DMS79 (cell line): ENCODE measurements at places on chromosomes 4 and X.

- no peak for DNase-seq
Measured at GRCh38 chr4:7993671-7994070, 54.0 kb upstream of the AFAP1 start.

- peak; percentile 2 for DNase-seq
Measured at GRCh38 chr4:73945674-73946449, 36.0 kb downstream of the PF4 start.

DNA sequence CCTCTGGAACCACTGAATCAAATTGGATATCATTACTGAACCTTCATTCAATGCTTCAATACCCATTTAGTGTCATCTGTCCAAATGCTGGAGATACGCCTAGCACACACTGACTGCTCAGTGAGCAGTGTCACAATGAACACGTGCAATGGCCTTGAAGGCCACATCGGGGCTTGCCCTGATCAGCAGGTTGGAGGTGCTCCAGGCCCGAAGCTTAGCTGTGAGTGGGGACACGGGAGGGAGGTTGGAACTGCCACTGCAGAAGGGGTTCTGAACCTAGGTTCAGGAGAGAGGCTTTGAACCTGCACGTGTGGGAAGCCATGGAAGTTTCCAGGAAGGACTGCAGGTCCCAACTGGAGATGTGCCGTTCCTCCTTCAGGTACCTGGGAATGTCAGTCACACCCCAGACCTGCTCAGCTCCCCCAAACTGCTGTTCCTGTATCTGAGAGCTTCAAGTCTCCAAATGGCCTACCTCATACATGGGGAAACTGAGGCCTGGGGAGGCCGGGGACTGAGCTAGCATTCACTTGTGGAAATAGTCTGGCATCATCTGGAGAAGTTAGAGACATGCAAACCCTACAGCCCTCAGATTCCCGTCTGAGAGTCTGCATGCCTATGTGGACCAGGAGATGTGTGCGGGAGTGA lies 1.9 kb upstream of the WAS start:
- no peak for DNase-seq

DNA sequence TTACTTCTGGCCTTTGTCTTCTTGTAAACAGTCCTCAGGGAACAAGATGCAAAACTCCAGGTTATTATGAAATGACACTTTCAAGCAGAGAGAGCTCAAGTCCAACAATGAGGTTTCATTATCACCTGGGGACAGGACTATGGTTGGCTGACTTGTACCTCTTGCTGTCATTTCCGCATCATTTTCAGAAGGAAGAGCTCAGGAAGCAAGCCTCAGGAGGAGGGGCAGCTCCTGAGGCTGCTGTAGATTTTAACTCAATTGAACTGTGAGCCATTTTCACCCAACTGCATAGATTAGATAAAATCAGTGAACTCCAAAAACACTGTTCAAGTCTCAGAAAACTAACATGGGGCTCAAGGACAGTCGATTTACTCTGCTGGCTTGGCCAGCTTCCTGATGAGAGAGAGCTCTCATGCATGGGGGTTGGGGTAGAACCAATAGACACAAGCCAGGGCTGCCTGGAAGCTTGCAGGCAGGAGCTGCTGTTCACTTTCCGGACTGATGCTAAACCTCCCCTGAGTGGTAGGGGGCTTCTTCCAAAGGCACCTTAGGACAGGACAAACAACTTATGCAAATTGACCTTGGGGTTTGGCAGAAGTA lies 23.6 kb downstream of the TMEM255A start:
- DNase-seq = no peak

DNA sequence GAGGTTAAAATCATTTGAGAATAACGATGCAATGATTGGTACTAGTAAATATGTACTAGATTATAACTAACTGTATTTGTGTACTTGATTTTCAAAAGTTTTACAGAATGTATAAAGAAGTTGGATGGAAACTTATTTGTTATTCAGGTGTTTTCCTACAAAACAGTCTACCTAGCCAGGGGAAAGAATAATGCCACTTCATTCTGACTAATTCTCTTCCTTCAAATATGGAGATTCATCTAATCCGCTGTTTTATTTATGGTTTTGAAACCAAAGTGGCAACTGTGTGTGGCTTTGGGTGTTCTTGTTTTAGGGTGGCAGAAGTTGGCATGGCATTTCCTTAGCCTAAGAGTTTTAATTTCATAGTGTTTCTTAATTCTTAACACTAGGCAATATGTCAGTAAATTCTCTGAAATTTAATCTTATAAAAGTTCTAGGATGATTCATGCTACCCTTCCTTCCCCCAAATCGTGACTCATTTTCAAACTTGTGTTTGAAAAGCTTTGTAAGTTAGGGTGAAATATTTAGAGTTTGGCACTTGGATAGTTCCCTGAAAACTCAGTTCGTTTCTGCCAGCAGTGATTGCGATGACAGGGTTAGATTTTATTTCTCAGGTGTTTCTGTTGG lies 62.6 kb downstream of the DCLK2 start:
- no peak for DNase-seq

- DNase-seq = no peak
Measured at GRCh38 chr4:68591204-68591603, 15.1 kb upstream of the UGT2B17 start.

GRCh38 chr4:24850674-24851073 lies 55.3 kb downstream of the SOD3 start:
- no peak for DNase-seq

GRCh38 chr4:112142182-112142581 lies 3.1 kb upstream of the FAM241A start:
- no peak for DNase-seq

GRCh38 chr4:146059151-146059550 lies 116.4 kb upstream of the LSM6 start:
- no peak for DNase-seq

GRCh38 chr4:78938474-78938867 lies 767 bp downstream of the PAQR3 start:
- DNase-seq = no peak

DNA sequence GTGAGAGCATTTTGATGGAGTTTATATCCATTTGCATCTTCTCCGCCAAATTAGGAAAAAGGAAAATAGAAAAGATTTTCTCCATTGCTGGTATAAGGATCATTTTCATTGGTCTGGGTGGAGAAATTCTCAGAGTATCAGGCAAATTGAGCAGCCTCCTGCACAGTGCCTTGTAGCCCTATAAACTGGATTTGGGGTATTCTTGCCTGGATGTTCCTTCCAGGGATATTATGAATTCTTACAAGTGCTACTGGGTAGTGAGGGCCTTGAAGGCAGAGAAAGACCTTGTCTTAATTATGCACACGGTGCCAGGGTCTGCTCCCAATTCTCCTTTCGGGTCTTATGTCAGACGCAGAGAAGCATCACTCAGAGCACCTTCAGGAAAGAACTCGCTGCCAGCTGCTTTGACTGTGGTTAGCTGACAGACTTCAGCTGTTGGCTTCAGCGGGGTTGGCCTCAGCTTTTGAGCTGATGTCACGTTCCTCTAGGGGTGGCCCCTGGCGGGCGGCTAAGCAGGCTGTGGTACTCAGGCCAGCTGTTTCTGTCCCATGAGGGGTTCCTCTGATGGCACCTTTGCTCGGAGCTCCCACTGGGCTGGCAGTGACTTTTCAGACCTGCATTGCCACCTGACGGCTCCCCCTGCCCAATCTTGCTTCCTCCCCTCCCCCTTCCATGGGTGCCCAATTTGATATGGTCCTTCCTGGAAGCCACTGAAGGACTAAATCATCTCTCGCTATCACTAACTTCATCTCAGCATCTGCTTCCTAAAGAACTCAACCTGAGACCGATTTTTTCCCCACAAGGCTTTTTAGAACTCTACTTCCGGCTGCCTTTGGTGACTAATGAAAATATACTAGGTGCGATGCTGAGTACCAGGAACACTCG lies 519.5 kb downstream of the BCOR start:
- DNase-seq = no peak

- no peak for DNase-seq
Measured at GRCh38 chr4:75737398-75737797, 13.0 kb downstream of the USO1 start.

GRCh38 chr4:105805501-105806120 lies 89.7 kb upstream of the NPNT start:
- DNase-seq = no peak

GRCh38 chr4:56320293-56320692 lies 67.0 kb downstream of the AASDH start:
- no peak for DNase-seq

GRCh38 chrX:39928704-39929378 lies 168.9 kb downstream of the BCOR start:
- DNase-seq = no peak

- DNase-seq = no peak
Measured at GRCh38 chrX:10578527-10578926, 41.9 kb downstream of the MID1 start.

DNA sequence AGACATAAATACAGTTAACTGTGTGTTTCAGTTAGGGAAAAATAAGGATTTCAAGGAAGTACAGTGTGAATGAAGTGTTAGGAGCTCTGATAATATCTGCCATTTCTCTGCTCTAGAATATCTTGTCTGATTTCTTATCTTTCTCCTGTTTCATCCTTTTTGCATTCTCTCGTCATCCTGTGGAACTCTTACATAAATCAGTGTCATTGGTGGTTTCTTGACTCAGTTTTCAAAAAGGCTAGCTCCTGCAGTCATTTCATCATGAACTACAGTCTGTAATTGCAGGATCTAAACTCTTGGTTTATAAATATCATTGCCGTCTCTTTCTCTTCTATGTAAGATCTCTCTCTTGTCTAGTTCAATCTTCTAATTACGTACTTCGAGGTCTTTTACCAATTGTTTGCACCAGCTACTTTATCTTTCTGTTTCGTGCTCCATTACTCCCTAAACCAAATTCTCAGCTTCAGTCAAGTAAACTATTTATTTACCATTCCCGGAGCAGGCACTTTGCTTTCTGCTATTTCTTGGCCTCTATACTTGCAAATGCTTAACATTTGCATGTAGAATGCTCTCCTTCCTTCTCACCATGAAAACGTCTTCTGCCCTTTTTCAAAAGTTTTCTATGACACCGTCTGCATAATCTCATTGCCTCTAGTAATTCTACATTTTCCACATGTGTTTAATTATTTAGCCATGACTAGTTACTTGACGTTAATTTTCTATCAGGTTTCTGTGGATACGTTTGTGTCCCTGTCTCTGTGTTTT lies 294.0 kb downstream of the TENM3 start:
- peak; percentile 38 for DNase-seq

DNA sequence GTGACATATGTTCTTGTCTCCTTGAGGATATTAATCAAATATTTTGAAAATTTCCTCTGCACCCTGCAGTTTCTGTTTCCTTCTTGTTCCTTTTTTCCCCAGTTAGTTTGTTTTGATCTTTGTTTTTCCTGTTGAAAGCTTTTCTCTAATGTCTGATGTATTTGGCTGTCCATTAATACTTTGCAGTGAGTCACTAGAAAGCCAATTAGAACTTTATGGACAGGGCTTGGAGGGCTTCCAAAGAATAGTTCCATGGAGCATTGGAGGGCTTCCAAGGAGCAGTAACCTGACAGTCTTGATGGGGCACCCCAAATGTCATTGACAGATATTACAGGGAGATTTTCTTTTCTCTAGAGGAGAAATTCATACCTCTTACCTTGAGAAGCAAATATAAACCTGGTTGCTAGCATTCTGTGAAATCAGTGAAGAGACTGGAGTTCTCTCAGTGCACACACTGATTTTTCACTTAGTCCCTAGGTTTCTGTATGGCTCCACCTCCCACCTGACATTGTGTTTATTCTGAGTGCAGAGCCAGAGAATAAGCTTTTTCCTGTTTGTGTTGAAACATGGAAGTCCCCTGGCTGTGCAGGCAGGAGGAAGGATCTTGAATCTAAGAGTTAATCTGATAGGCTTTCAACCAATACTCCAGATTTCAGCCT lies 26.5 kb downstream of the SPARCL1 start:
- no peak for DNase-seq

GRCh38 chr4:25970226-25970675 lies 56.2 kb downstream of the SMIM20 start:
- no peak for DNase-seq

DNA sequence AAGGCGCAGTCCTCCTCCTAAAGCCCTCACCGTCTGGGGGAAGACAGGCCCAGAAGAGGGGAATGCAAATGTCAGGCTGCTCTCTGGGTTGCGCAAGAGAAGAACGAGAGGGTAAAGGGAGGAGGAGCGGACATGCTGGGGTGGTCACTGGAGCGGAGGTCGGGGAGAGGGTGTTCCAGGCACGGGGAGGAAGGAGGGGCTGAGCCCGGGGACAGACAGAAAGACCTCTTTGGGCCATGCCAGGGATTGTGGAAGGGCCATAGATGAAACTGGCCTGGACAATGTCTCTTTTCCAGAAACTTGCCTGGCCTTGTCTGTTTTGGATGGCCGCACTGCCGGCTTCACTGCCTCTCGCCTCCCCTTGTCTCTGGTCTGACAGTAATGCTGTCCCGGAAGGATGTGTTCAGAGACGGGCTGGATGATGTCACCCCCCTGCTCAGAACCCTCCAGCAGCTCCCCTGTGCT lies 121.0 kb downstream of the SORCS2 start:
- DNase-seq = no peak

DNA sequence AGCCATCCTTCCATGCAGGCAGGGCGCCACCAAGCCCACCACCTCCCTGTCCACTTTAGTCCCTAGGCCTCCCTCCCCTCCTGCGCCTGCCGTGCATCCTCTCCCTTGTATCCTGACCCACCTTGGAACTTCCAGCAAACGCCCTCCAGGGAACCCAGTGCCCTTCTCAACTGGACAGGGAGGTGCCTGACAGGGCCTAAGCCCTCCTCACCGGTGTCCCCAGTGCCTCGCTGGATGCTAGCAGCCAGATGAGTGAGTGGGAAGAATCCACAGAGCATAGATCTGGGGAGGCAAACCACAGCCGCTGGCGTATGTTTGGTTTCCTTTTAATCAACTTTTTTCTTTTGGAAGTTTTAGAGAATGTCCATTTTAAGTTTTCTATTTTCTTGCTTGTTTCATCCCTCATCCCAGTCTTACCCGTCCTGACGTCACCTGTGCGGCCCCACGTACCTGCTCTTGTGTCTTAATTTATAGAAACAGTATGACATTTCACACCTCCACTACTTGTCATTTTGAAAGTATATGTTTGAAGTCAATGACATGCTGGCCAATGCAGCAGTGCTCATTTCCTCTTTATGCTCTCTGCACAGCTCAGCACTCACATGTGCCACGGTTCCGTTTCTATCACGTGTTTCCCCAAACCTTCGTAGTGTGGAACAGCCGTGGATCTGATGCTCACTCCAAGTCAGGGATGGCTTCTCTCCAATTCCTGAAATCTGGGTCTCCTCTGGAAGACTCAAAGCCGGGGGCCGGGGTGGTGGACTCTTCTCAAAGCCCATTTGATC lies 3.4 kb upstream of the HMX1 start:
- no peak for DNase-seq

DNA sequence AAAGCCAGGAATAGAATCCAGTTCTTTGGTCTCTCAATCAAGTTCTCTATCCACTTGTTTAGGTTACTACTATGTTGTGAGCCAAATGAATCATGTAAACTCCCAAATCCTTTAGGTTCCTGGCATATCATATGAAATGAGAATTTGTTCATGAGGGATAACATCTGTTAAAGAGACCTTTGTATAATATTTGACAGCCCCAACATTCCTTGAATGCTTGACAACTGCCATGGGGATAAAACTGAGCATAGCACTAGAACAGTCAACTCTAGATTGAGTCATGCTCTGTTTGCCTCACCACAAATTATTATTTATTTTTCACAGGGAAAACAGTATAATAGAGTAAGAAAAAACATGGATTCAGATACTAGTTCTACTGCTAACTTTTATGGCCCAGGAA lies 93.3 kb downstream of the NAA11 start:
- no peak for DNase-seq

GRCh38 chrX:80808881-80809411 lies 731 bp downstream of the BRWD3 start:
- no peak for DNase-seq

GRCh38 chrX:85630901-85631300 lies 251.4 kb upstream of the POF1B start:
- DNase-seq = no peak

- DNase-seq = no peak
Measured at GRCh38 chr4:7189475-7190277, 2.7 kb upstream of the SORCS2 start.
